ENCODE measurements at places on chromosomes 3 and 15.

DNA sequence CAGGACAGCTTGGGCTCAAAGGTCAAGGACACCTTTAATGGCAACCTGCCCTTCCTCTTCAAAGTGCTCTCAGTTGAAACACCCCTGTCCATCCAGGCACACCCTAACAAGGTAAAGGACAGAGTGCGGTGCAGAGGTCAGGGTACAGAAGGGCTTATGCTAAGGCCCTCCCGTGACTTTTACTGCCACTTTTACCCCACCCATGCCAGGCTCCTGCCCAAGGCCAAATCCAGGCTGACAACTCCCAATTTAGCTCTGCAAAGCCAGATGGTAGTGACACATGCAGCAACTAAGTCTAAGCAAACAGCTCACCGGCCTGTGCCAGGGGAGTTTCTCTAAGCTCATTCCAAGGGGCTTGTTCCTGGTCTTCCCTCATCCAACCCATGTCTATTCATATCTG is 1.6 kb downstream of the MPI start:
- H3K27ac ChIP-seq = no peak overlapping the region
- H3K27me3 ChIP-seq = no peaks in the 10 kb centered on the region
- peaks cover 37% of the 10 kb centered on the region for H3K36me3 ChIP-seq
- no peak for DNase-seq

DNA sequence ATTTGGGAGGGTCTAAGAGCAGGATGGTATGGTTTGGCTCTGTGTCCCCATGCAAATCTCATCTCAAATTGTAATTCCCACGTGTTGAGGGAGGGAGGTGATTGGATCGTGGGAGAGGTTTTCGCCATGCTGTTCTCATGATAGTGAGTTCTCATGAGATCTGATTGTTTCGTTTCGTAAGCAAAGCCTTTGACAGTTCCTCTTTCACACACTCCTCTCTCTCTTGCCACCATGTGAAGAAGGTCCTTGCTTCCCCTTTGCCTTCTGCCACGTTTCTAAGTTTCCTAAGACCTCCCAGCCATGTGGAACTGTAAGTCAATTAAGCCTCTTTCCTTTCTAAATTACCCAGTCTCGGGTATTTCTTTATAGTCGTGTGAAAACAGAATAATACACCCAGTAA is 553.7 kb downstream of the TAFA4 start:
- no peak overlapping the region for H3K4me3 ChIP-seq
- no peaks in the 10 kb centered on the region for H3K27me3 ChIP-seq
- H3K27ac ChIP-seq = no peak overlapping the region
- DNase-seq = no peak

DNA sequence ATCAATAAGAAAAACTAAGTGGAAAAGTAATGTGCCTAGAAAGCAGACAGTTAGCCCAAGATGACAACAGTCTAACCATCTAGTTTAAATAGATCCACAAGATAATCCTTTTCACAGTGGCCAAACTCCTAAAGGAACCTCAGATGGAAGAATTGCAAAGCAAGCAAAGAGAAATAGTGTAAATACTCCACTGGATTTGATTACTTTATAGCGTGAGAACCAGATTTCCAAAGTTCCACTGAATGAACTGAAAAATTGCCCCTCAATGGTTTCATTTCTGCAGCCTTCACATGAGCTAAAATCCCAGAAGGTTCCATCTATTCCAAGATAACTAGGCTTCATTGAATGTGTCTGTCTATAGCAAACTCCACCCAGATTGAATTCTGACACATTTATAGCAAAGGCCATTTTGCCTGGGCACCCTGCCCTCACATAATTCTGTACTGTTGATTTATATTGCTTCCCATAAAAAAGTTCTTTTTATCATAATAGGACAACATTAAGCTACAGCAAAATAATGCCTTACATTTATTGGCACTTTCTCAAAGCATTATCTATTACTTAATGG is 129.7 kb upstream of the THBS1 start:
- H3K27ac ChIP-seq = no peak overlapping the region
- no peaks in the 10 kb centered on the region for H3K36me3 ChIP-seq
- no peaks in the 10 kb centered on the region for H3K27me3 ChIP-seq
- H3K4me3 ChIP-seq = no peak overlapping the region
- DNase-seq = no peak
- H3K4me1 ChIP-seq = peaks cover 15% of the 10 kb centered on the region

DNA sequence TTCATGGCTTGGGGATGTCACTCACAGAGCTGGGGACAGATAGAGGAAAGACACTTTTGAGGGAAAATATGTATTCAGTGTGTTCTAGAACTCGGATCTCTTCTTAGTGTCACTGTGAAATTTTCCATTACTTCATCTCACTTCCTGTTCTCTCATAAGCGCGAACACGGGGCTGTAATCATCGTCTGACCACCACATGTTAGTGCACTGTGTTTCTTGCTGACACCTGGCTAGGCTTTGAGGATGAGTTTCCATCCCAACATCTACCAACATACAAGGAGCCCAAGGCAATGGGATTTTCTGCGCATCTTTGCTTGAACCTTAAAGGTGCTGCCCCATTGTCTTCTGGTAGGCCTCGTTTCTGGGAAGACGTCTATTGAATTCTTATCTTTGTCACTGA is 84.0 kb downstream of the LIPC start:
- H3K36me3 ChIP-seq = no peaks in the 10 kb centered on the region
- peak overlapping the region; percentile 23 for H3K27ac ChIP-seq
- no peak overlapping the region for H3K4me3 ChIP-seq
- peaks cover 40% of the 10 kb centered on the region for H3K4me1 ChIP-seq
- no peaks in the 10 kb centered on the region for H3K27me3 ChIP-seq

GRCh38 chr3:157142315-157142714 is 17.6 kb downstream of the CCNL1 start:
- H3K27me3 ChIP-seq = no peaks in the 10 kb centered on the region
- H3K27ac ChIP-seq = no peak overlapping the region
- no peak overlapping the region for H3K4me3 ChIP-seq
- H3K4me1 ChIP-seq = peaks cover under 1% of the 10 kb centered on the region
- H3K36me3 ChIP-seq = peaks cover 37% of the 10 kb centered on the region

- H3K27me3 ChIP-seq = 0 out of 2 replicates have a peak, but pooled peaks cover 5% of the 10 kb centered on the region
- H3K36me3 ChIP-seq = no peaks in the 10 kb centered on the region
- DNase-seq = no peak
- H3K4me3 ChIP-seq = no peak overlapping the region
- H3K27ac ChIP-seq = no peak overlapping the region
Observed at GRCh38 chr3:61565569-61565968, 4.2 kb downstream of the PTPRG start.

- H3K4me3 ChIP-seq = no peak overlapping the region
- H3K27me3 ChIP-seq = no peaks in the 10 kb centered on the region
- H3K4me1 ChIP-seq = no peaks in the 10 kb centered on the region
- no peak overlapping the region for H3K27ac ChIP-seq
Observed at GRCh38 chr3:111594205-111594604, 941 bp downstream of the ZBED2 start.

DNA sequence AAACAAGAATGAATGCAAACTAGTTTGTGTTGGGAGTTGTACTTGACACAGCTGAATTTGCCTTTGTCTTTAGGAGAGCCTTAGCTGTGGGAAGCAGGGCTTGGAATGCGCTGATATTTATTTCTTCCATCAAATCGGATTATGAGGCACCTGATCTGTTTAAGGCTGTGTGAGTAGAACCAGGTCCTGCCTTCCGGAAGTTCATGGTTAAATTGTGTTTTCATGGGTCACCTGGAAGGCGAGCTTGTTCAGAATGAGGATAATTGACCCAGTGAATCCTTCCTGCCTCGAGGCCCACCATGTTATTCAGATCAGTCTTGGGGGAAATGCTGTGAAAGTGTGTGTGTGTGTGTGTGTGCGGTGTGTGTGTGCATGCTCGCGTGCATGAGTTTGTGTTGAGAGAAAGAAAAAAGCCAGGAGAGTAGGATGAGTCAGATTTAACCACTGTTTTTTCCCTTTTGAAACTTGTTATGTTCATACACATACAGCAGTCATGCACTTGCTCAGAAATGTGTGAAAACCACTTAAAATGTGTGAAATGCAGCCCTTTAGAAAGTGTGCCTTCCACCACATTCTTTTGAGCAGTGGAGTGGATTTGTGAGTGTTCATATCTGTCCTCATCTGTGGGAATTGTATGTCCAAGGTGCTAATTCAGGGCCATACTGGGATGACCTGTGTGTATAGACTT is 36.7 kb downstream of the SMAD3 start:
- H3K27me3 ChIP-seq = no peaks in the 10 kb centered on the region
- H3K4me3 ChIP-seq = no peak overlapping the region
- no peak overlapping the region for H3K27ac ChIP-seq
- peaks cover 25% of the 10 kb centered on the region for H3K36me3 ChIP-seq
- peaks cover 11% of the 10 kb centered on the region for H3K4me1 ChIP-seq

DNA sequence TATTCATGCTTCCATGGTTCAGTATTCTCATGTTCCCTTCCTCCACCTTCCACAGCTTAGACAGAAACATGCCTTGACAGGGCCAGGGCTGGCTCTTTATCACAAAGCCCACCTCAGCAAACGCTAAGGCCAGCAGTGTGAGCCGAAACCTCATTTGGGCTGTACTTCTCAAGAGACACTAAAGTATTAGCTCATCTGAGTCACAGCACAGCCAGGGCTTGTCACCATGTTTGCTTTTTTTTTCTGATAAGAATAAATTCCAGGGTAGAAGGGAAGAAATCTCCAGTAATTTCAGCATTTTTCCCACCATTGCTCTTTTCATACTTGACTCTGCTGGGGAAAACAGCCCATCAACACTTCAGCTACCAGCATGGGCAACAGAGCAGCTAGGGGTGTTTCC is 95.4 kb downstream of the MYLK start:
- no peak overlapping the region for H3K4me3 ChIP-seq
- no peak overlapping the region for H3K27ac ChIP-seq
- H3K36me3 ChIP-seq = no peaks in the 10 kb centered on the region
- no peaks in the 10 kb centered on the region for H3K4me1 ChIP-seq
- peaks cover 13% of the 10 kb centered on the region for H3K27me3 ChIP-seq

DNA sequence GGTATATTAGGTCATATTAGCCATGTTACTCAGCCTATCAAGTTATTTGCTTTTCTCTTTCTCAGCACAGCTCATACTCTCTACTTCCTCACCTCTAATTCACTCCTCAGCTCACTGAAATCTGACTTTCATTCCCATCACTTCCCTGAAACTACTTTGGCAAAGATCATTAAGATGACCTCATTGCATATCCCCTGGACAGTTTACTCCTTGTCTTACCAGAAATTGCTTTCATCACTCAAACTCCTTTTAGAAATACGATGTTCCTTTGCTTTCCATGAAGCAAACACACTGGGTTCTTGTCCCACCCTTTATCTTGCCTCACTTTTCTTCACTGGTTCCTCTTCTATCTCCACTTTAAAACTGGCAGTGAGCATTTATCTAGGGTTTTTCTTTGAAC is 354.4 kb downstream of the TUSC7 start:
- no peak for DNase-seq
- H3K27me3 ChIP-seq = no peaks in the 10 kb centered on the region

- peak overlapping the region; percentile 96 for H3K27ac ChIP-seq
- H3K36me3 ChIP-seq = peaks cover 60% of the 10 kb centered on the region
- DNase-seq = peak; percentile 48
- peak overlapping the region; percentile 78 for H3K4me3 ChIP-seq
Observed at GRCh38 chr15:90873998-90874605, 5.7 kb downstream of the FURIN start.

- peak; percentile 17 for DNase-seq
- no peaks in the 10 kb centered on the region for H3K27me3 ChIP-seq
- H3K36me3 ChIP-seq = no peaks in the 10 kb centered on the region
- no peaks in the 10 kb centered on the region for H3K4me1 ChIP-seq
- H3K27ac ChIP-seq = no peak within 1 kb of the TSS
- no peak within 1 kb of the TSS for H3K4me3 ChIP-seq
Observed at GRCh38 chr3:49813497-49814174, at the start of gene UBA7. TSS of gene UBA7 (minus strand) at chr3:49813953. CDS start at chr3:49813787, 166 bp downstream.

GRCh38 chr3:134457376-134458074 is 28.3 kb downstream of the ANAPC13 start:
- H3K27me3 ChIP-seq = peaks cover 26% of the 10 kb centered on the region
- no peaks in the 10 kb centered on the region for H3K4me1 ChIP-seq
- DNase-seq = no peak
- H3K36me3 ChIP-seq = no peaks in the 10 kb centered on the region
- no peak overlapping the region for H3K4me3 ChIP-seq
- no peak overlapping the region for H3K27ac ChIP-seq

DNA sequence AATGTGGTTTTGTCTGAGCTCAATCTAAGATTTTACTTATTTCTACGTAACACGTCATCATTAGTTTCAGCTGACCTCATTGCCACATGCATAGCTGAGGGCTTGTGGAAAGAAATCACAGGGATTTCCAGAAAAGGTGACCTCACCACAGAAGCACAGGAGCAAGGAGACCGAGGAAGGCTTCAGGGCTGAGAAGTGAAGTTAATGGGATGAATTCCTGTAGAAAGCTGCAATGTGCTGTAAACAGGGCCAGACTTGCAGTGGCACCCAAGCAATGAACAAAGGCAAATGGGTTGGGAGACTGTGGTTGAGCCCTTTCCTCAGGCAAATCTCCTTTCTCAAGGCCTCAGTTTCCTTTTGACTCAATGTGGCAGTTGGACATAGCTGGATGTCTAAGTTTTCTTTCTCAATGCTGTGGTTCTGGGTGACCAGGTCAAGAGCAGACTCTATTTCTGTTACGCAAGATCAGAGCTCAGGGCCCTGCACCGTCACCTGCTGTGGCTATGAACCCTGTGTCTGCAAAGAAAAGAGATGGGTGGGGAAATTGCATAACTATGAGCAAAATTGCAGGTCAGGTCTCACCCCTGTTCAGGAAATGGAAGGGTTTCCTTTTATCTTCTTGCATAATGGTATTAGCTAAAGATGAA is 252.2 kb upstream of the TBL1XR1 start:
- DNase-seq = no peak
- H3K27me3 ChIP-seq = no peaks in the 10 kb centered on the region
- no peaks in the 10 kb centered on the region for H3K4me1 ChIP-seq
- no peak overlapping the region for H3K27ac ChIP-seq

- no peaks in the 10 kb centered on the region for H3K27me3 ChIP-seq
- H3K4me1 ChIP-seq = no peaks in the 10 kb centered on the region
- H3K27ac ChIP-seq = no peak overlapping the region
- no peaks in the 10 kb centered on the region for H3K36me3 ChIP-seq
Observed at GRCh38 chr3:67699882-67700281, 45.5 kb upstream of the SUCLG2 start.

DNA sequence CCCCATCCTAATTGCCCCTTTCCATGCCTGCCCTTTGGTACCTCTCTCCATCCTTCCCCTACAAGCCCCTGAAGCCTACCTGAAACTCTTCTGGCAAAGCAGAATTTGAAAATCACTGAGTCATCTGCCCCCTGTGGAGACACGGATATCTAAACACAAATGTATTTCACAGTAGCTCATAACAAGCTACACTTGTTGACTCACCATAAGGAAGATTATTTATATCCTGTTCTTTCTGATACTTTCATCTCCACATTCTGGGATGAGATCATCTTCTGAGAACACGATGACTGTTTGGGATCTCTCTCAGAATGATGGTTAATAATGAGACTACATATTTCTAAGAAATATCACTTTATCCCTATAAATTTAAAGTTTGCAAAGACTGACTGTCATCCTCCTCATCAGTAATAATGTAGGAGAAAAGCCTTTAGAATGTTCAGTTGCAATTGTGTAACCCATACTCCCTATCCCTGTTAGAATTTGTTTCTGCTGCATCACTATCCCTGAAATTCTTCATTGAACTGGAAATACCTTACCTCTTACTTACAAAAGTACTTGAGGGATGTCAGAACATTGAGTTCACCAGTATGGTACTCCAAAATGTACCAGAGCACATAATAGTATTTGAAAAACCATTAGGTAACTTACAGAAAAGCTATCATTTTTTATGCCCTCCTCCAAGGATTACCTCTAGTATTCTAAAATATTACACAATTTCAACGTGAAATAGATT is 116.1 kb upstream of the IL12A start:
- no peak for DNase-seq
- H3K36me3 ChIP-seq = no peaks in the 10 kb centered on the region
- H3K27me3 ChIP-seq = no peaks in the 10 kb centered on the region
- H3K4me1 ChIP-seq = no peaks in the 10 kb centered on the region

GRCh38 chr3:128667641-128668040 is 17.0 kb upstream of the RPN1 start:
- H3K27me3 ChIP-seq = no peaks in the 10 kb centered on the region
- H3K27ac ChIP-seq = no peak overlapping the region
- no peaks in the 10 kb centered on the region for H3K4me1 ChIP-seq
- no peaks in the 10 kb centered on the region for H3K36me3 ChIP-seq
- DNase-seq = no peak
